ENCODE measurements at places on chromosomes 12 and 14.
A peak's percentile ranks its signal among the peaks of the same experiment; 100 is the strongest.

DNA sequence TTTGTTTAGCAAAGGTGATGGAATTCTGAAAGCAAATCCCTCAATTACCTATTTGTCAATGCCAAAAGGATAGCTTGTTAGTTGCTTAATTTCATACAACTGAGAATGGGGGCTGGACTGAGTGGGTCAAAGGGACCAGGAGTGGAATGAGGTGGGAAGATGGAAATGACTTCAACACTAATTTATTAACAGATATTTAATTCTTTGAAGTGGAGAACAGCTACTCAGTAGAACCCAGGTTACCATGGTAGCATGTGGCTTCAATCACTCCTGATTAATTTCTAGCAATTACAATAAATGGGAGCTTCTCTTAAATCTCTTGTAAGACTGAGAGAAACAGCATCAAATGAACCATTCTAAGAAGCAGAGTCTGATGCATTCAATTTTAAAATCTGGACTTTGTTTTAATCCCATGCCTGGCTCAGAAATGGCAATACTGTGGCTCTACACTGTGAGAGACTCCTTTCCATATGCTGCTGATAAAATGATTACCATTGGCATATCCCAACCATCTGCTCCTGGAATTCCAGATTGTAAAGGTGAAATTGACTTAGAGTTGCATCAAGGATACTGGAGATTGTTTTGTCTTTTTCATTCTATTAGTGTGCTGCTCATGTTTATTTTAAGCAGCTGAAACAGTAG is 607.8 kb downstream of the SNAPC1 start:
- no peak for DNase-seq

DNA sequence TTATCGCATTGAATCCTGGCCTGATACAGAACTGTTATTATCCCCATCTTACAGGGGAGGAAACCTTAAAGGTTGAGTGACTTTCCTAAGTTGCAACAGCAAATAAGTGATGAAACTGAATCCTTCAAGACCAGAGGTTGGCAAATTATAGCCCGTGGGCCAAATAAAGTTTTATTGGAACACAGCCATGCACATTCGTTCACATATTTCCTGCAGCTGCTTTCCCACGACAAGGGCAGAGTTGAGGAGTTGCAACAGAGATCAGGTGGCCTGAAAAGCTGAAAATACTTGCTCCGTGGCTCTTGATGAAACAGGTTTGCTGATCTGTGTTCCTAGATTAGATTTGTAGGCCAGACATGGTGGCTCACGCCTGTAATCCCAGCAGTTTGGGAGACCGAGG is 126.7 kb downstream of the PHETA1 start:
- no peak for DNase-seq

- DNase-seq, result peak; percentile 23
These were observed 1193.7 kb downstream of the GALC start for GRCh38 chr14:86799244-86799647.

- no peak for DNase-seq
These were observed 67.8 kb downstream of the PELI2 start for GRCh38 chr14:56185992-56186391.

GRCh38 chr12:67788118-67788517 is 139.6 kb downstream of the DYRK2 start:
- no peak for DNase-seq

DNA sequence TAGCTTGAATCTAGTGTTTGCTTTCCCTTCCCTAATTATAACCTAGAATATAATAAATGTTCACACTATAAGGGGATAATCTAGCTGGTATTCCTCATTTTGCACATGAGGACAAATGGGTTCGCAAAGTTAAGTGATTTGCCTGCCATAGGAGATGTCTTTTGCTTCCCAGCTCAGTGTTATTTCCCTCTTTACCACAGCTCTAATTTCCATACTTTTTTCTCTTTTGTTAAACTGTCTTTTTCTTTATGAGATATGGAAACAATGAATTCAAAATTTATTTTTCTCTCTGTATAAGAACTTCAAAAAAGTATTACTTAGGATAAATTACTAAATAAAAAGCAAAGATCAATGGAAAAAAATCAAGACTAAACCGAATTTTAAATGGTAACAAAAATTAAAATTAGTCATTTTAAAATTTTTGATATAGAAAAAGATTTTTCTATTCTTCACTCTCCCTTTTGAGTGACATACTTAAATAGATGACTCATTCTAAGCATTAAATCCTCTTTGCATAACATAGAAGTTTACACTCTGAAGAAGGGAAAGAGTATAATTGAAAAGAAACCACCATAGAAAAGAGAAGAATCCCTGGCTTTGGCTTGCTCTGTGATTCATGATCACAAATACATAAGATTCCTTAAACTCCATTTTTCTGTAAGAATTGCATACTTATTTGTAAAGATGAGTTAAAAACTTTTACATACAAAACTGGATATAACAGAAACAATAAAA is 97.3 kb downstream of the INSM2 start:
- DNase-seq, result no peak

DNA sequence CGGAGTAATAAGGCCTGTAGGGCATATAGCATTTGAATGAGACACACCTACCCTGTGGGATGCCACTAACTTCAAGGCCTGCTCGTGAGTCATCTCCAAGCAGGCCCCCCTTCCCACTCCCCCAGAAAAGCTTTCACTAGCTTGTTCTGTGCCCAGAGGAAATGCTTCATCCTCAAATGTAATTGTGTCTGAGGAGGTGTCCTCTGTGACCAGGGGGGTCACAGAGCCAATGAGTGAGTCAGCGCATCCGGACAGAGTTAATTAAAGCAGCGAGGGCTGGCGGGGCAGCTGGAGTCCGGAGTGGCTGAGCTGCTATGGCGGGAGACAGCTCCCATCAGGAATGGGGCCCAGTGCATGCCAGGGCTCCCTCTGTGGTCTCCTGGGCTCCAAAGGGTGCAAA is 27.0 kb upstream of the ESRRB start:
- no peak for DNase-seq

DNA sequence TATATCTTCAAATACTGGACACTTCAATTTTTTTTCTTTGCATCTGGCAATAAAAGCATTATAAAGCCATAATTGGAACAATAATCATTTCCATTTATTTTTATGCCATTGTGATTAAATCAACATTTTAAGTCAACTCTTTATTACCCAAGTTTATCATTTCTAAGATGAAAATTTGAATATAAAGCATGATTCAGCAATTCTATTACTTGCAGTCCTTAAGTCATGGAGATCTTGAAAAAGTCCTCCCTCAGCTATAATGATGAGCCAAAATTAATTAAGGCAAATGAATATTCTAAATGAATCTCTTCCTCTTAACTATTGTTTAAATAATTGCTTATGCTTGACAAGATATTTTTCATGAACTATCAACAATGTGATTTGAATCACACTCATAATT is 65.7 kb downstream of the LIN7A start:
- no peak for DNase-seq
